ENCODE measurements at places on chromosomes 6 and 20. TPM values are rescaled to one million over a fixed set of nuclear protein-coding genes. Genes with fewer than 3 reads are reported as not detected.
A peak's percentile ranks its signal among the peaks of the same experiment; 100 is the strongest.

DNA sequence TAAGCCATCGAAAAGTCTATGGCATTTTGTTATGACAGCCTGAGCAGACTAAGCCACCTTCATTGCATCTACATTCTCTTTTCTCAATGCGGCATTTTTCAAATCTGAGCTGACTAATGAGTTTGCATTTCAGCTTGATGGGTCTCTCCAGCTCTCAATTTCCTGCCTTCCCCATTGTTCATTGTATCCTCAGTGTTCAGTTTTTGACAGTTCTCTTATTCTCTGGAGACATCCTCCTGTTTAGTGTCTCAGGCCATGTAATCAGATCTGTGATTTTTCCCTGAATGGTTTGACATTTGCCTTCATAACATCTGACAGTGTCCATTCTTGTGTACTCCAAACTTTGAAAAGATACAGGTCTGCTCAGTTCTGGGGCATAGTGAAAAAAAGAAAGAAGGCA, 27.9 kb upstream of the MCM3 start:
- H3K27ac ChIP-seq = no peak overlapping the region
- H3K36me3 ChIP-seq = no peaks in the 10 kb centered on the region
- H3K4me3 ChIP-seq = no peak overlapping the region
- no peaks in the 10 kb centered on the region for H3K4me1 ChIP-seq
- no peaks in the 10 kb centered on the region for H3K27me3 ChIP-seq

The EPPIN gene
- not detected for total RNA-seq

DNA sequence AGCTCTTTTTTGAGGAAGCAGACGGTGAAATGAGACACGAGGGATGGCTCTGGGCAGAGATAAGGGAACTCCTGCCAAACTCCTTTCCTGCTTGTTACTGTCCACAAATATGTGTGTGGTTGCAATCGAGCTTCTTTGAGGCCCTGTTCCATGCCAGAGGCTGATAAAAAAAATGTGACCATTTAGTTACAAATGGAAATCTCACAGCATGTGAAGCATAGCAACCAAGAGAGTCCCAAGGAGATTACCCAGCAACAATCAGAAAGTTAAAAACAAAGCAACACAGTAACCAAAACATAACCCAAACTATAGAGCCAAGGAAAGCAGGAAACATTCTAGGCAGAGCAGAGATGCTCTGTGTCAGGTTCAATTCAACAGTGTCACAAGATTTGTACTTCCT, 35.4 kb upstream of the HMGN3 start:
- H3K27ac ChIP-seq = no peak overlapping the region
- no peaks in the 10 kb centered on the region for H3K4me1 ChIP-seq
- no peak for DNase-seq
- H3K27me3 ChIP-seq = no peaks in the 10 kb centered on the region
- H3K36me3 ChIP-seq = no peaks in the 10 kb centered on the region

GRCh38 chr6:17950095-17950494, 37.3 kb downstream of the KIF13A start:
- H3K27me3 ChIP-seq = no peaks in the 10 kb centered on the region
- no peaks in the 10 kb centered on the region for H3K36me3 ChIP-seq
- DNase-seq = no peak
- peaks cover 5% of the 10 kb centered on the region for H3K4me1 ChIP-seq
- no peak overlapping the region for H3K27ac ChIP-seq

- no peaks in the 10 kb centered on the region for H3K27me3 ChIP-seq
- DNase-seq = no peak
- no peak overlapping the region for H3K4me3 ChIP-seq
- no peak overlapping the region for H3K27ac ChIP-seq
- no peaks in the 10 kb centered on the region for H3K36me3 ChIP-seq
- H3K4me1 ChIP-seq = no peaks in the 10 kb centered on the region
These were observed 492.0 kb upstream of the NRSN1 start for GRCh38 chr6:23633996-23634395.

DNA sequence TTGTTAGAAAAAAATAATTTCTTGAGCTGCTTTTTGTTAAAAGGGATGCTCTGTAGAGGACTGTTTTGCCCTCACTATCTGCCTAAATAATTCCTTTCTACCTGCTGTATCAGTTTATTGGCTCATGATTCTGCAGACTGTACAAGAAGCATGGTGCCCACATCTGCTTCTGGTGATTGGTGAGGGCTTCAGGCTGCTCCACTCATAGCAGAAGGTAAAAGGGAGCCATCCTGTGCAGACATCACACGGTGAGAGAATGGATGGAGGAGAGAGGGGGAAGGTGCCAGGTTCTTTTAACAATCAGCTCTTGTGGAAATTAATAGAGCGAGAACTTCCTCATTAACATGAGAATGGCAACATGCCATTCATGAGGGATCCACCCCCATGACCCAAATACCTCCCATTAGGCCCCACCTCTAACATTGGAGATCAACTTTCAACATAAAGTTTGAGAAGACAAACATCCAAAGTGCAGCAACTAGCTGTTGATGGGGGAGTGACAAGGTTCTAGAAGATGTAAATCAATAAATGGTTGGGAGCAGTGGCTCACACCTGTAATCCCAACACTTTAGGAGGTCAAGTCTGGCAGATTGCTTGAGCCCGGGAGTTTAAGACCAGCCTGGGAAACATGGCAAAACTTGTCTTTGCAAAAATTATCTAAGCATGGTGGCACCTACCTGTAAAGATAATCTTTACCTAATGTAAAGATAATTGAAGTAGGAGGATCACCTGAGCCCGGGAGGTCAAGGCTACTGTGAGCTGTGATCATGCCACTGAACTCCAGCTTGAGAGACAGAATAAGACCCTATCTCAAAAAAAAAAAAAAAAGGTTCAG, 15.7 kb upstream of the AHCY start:
- no peak overlapping the region for H3K4me3 ChIP-seq
- H3K36me3 ChIP-seq = no peaks in the 10 kb centered on the region
- no peak overlapping the region for H3K27ac ChIP-seq
- H3K27me3 ChIP-seq = no peaks in the 10 kb centered on the region
- no peak for DNase-seq
- no peaks in the 10 kb centered on the region for H3K4me1 ChIP-seq

DNA sequence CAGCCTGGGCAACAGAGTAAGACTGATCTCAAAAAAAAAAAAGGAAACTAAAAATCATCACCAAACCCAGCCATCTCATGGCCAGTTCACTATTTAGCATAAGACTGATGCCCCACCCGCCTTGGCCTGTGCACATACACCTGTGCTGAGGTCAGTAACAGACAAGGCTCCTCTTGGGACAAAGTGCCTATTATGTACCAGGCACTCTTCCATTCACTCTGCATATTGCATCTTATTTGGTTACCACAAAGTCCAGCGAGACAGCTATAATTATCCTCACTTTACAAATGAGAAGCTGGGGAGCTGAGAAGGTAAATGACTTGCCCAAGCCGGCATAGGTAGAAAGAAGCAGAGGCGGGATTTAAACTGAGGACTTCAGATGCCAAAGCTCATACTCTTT, 3.8 kb downstream of the PTPRT start:
- no peaks in the 10 kb centered on the region for H3K4me1 ChIP-seq
- DNase-seq = no peak
- H3K36me3 ChIP-seq = no peaks in the 10 kb centered on the region
- no peak overlapping the region for H3K27ac ChIP-seq
- H3K4me3 ChIP-seq = no peak overlapping the region
- H3K27me3 ChIP-seq = no peaks in the 10 kb centered on the region

GRCh38 chr6:124200661-124201060, 397.0 kb downstream of the NKAIN2 start:
- H3K27ac ChIP-seq = no peak overlapping the region
- H3K4me3 ChIP-seq = no peak overlapping the region
- H3K36me3 ChIP-seq = no peaks in the 10 kb centered on the region
- no peak for DNase-seq
- H3K27me3 ChIP-seq = no peaks in the 10 kb centered on the region

GRCh38 chr6:7541175-7542064, at the start of gene DSP:
TSS of gene DSP (plus strand) at chr6:7541671. CDS start at chr6:7541916, 245 bp downstream.
- H3K4me1 ChIP-seq = no peaks in the 10 kb centered on the region
- no peak for DNase-seq
- H3K27me3 ChIP-seq = peaks cover 26% of the 10 kb centered on the region

The MYH7B gene
- total RNA-seq = 0.51 TPM

DNA sequence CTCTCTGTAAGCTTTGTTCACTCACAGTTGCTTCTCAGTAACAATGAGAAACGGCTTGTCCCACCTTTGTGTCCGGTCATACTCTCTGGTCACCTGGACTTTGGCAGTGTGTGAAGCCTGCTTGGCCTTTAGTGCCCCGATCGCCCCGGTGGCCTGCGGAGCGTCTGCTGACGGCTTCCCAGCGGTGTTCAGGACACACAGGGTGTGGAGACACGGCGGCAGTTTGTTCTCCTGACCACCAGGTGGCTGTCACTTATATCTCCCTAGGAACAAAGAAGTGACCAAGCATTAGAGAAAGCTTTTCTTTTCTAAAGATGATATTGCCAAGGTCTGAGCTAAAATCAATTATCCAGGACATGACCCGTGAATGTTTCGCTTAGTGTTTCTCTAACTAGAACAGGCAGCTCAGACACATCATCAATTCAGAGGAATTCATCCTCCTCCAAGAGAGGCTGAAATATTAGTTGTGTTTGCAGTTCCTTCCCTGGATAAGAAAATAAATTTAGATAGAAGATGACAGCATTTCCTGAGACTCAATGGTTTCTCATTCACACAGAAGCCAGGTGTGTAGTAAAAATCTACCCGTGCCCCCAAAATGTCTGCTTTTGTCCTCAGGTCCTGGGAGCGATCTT, 167.4 kb upstream of the THBS2 start:
- H3K27me3 ChIP-seq = no peaks in the 10 kb centered on the region
- no peak overlapping the region for H3K4me3 ChIP-seq
- DNase-seq = no peak
- no peaks in the 10 kb centered on the region for H3K36me3 ChIP-seq
- H3K27ac ChIP-seq = no peak overlapping the region

DNA sequence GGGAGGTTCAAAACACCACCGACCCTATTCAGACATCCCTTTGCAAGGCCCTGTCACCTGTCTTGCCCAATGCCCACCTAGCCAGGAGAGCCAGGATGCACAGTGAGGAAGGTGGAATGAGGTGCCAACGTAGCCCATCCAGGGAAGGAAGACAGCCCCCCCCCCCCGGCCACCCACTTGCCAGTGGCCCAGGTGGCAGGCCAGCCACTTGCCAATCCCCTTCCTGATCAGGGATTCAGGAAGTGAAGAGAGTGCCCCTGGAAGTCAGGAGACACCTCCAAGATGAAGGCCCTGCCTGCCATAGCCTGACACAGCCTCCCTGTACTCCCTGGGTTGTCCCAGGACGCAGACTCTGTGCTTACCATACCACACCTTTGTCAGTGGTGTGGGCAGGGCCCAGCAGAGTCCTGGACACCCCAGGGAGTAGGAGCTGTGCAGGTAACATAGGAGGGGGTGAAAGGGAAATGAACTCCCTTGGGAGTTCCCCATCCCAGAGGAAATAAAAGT, 54.7 kb downstream of the MRPL14 start:
- peak overlapping the region; percentile 92 for H3K27ac ChIP-seq
- H3K27me3 ChIP-seq = no peaks in the 10 kb centered on the region
- H3K4me1 ChIP-seq = peaks cover 14% of the 10 kb centered on the region
- no peaks in the 10 kb centered on the region for H3K36me3 ChIP-seq
- DNase-seq = no peak
- no peak overlapping the region for H3K4me3 ChIP-seq

- no peak for DNase-seq
- H3K36me3 ChIP-seq = no peaks in the 10 kb centered on the region
- no peaks in the 10 kb centered on the region for H3K27me3 ChIP-seq
These were observed 109.7 kb downstream of the AKAP7 start for GRCh38 chr6:131244942-131245341.

DNA sequence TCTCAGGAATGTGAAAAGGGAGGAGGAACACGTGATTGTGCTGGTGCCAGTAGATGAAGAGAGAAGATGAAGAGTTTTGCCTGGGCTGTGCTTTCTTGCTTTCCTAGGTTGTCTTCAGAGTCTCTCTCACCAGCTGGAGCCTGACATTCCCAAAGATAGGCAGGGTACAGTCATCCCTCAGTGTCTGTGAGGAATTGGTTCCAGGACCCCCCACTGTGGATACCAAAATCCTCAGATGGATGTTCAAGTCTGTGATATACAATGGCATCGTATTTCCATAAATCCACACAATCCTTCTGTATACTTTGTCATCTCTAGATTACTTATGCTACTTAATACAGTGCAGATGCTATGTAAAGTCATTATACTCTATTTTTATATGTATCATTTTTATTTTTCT, 113.5 kb downstream of the SAMD5 start:
- no peak for DNase-seq
- no peak overlapping the region for H3K4me3 ChIP-seq
- H3K4me1 ChIP-seq = no peaks in the 10 kb centered on the region
- no peaks in the 10 kb centered on the region for H3K36me3 ChIP-seq
